Activated CD8-positive, alpha-beta T cell treated with anti-CD3 and anti-CD28 coated beads for 36 hours (primary cell): ENCODE measurements at places on chromosomes 5 and 9. TPM values are rescaled to one million over a fixed set of nuclear protein-coding genes. Genes with fewer than 3 reads are reported as not detected.

DNA sequence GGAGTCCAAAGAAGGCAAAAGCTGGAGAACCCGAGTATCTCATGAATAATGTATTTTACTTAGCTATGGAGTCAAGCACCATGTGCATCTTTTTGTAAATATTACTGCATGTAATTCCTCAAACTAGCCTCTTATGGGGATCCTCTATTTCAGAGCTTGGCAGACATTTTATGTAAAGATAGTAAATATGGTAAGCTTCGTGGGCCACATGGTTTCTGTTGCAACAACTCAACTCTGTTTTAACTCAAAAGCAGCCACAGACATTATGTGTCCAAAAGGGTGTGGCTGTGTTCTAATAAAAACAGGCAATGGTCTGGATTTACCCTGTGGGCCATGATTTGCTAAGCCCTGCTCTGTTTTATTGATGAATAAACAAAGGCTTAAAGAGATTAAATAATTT, 17.3 kb downstream of the DAPK1 start:
- no peak for DNase-seq

GRCh38 chr5:110333384-110333783, 393.1 kb downstream of the TMEM232 start:
- DNase-seq: peak; percentile 26

- no peak for DNase-seq
These were observed 141.0 kb upstream of the PPP1R26 start for GRCh38 chr9:135338546-135338945.

- no peak for DNase-seq
These were observed 367.6 kb upstream of the CDH9 start for GRCh38 chr5:27406020-27406419.

DNA sequence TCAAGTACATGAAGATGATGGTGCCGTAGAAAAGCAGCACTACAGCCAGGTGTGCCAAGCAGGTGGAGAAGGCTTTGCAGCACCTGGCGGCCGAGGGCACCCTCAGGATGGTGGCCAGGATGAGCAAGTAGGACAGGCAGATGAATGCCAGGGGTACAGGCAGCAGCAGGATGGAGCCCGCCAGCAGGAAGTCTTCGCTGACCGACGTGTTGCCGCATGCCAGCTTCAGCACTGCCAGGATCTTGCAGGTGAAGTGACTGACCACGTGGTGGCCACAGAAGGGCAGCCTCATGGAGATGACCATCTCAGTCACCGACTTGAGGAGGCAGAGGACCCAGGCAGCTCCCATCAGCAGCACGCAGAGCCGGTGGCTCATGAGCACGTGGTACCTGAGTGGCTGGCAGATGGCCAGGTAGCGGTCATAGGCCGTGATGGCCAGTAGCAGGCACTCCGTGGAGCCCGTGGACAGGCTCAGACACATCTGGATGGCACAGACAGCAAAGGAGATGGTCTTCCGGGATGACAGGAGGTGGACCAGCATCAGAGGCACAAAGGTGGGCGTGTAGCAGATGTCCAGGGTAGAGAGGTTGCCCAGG, 482 bp downstream of the OR13J1 start:
- DNase-seq: no peak

GRCh38 chr9:92183449-92183848, 68.2 kb upstream of the SPTLC1 start:
- no peak for DNase-seq

Gene IFNB1
- total RNA-seq: 1.1 TPM
